NCI-H82 (cell line): ENCODE measurements at places on chromosomes 3 and 15.
A peak's percentile ranks its signal among the peaks of the same experiment; 100 is the strongest.

- no peak for DNase-seq
These were observed 128.2 kb downstream of the SOX2 start for GRCh38 chr3:181839916-181840297.

DNA sequence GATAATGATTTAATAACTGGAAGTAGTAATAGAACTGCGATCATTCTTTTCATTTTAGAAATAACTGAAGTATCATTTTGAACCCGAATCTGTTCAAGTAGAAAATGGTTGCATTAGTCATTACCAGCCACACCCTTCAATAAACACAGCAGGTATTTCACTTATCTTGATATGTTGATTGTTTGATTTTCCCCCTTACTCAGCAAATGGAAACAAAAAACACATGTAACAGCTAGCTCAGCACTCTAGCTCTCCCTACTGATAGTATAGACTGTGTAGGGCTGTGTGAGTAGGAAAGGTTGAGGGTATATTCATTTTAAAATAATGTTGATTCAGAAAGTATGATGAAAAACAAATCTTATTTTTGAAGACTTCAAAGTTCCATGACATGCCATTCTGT lies 1.1 kb upstream of the GPR149 start:
- no peak for DNase-seq

GRCh38 chr15:40846841-40847222 lies 3.0 kb downstream of the SPINT1 start:
- DNase-seq: no peak

- DNase-seq: peak; percentile 68
These were observed at the start of gene TMEM62 for GRCh38 chr15:43133430-43134156. TMEM62 (plus strand) TSS chr15:43133586; CDS start chr15:43133803, 217 bp downstream.

GRCh38 chr3:122661633-122662032 lies 19.0 kb upstream of the PARP14 start:
- no peak for DNase-seq

GRCh38 chr15:47812470-47812999 lies 95.2 kb downstream of the SEMA6D start:
- DNase-seq: no peak

DNA sequence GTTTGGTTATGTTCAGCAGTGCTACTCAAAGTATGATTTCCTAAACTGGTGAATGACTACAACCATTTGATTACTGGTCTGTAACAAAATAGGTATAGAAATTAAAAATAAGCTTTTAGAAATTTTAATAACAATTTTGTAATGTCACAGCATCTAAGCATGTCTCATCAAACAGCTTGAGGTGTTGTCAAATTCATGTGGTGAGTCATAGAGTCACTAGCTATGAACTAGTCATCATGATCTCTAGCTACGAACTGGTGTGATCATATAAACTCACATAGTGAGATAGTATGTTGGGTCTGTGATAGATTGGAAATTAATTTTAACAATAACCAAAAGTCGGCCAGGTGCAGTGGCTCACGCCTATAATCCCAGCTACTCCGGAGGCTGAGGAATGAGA lies 213.9 kb upstream of the RBMS3 start:
- DNase-seq: no peak

DNA sequence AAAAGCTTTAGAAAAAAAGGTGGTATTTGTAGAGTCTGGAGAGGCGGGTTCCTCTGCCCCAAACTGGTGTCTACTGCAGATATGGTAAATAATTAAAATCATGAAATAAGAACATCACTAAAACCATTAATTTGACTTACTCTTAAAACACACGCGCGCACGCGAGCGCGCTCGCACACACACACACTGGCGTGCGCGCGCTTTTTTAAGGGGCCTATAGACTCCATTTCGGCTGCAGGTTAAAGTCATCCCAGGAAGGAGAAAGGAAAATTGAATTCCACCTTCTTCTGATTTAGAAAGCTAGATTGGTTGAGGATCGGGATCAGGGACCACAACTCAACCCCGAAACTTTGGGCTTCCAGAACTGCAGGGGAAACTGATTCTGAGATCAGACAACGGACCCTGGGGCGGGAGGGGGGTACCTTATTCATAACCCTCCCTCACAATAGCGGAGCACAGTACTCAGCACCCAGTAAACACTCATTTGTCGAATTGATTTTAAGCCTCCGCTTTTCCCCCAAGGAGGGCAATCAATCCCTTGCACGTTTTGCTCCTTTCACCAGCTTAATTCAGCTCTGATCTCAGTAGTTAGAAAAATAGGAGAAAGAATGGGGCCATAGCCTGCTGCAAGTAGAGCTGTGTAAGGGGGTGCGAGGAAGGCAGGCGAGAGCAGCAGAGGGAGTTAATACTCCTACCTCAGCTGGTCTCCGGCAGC lies 509 bp upstream of the LRRC3B start:
- DNase-seq: peak; percentile 6

GRCh38 chr3:138638641-138639040 lies 30.1 kb downstream of the FAIM start:
- DNase-seq: no peak

DNA sequence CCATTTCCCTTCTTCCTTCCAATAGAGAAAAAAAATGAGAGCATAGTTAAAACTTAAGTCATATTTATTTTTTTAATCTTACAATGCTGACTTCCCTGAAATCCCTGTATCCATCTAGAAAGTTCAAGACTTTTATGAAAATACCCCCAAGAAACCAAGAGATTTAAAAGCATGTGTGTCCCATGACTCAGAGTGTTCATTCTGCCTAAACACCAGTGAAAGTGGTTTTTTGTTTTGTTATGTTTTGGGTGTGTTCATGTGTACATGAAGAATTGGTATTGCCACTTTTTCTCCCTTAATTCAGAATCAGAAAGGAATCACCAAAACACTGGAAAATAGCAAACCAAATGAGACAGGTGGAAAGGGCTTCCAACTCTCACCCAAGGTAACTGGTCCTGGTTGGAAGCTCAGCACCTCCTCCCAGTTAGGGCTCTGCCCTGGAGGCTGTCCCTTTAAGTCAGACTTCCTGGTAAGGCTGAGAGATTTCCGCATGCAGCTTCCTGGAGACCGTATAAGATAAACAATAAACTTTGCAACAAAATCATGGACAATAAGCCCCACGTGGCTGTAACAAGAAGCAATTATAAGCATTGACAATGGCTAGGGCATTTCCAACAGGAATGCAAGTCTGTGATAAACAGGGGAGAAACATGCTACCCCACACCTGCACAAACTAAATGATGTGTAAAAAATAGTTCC lies 121.9 kb upstream of the ARHGEF3 start:
- DNase-seq: no peak

DNA sequence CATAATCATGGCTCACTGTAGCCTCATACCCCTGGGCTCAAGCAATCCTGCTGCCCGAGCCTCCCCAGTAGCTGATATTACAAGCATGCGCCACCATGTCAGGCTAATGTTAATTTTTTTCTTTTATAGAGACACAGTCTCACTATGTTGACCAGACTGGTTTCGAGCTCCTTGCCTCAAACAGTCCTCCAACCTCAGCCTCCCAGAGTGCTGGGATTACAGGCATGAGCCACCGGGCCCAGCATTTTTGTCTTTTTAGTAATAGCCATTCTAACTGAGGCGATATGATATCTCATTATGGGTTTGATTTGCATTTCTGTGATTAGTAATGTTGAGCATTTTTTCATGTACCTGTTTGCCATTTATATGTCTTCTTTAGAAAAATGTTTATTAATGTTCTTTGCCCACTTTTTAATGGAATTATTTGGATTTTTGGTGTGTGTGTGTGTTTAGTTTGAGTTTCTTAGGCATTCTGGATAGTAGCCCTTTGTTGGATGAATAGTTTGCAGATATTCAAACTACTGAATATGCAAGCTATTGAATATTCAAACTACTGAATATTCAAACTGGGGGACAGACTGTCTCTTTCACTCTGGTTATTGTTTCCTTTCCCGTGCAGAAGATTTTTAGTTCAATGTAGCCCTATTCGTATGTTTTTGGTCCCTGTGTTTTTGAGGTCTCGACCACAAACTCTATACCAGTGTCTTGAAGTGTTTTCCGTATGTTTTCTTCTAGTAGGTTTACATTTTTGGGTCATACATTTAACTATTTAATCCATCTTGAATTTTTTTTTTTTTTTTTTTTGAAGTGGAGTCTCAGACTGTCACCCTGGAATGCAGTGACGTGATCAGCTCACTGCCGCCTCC lies 39.2 kb downstream of the CCDC66 start:
- no peak for DNase-seq

- no peak for DNase-seq
These were observed 56.2 kb downstream of the ARHGEF26 start for GRCh38 chr3:154177406-154177805.

GRCh38 chr3:149004622-149005021 lies 13.3 kb downstream of the GYG1 start:
- DNase-seq: peak; percentile 37

GRCh38 chr3:14194865-14195264 lies 16.2 kb downstream of the LSM3 start:
- no peak for DNase-seq

DNA sequence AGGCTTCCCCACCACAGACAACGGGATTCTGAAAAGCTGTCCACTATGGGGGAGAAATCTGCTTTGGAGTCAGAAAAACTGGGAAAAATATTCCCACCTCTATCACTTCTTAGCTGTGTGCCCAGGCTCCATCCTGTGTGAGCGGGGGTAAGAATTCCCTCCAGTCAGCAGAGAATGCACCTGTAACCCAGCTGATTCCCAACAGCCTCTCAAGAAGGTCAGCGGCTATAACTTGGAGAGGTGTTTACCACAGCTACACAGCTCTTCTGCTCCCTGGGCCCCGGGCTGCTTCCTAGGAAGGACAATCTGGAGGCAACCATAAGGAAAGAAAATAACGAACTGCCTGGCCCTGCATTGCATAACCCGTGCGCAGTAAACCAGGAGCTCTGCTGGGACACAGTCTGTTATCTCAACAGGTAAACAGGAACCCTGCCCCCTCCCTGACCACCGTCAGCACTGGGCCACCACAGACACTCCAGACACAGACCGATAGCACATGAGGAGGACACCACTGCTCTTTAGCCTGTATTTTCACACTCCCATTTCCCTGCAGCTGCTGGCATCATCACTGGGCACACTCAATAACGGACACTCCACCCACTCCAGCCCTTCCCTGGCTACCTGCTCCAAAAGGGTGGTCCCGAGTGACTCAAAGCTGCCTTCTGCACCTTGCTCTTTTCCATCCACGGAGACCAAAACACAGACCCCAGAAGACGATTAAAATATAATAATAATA lies 2.1 kb downstream of the RAB43 start:
- no peak for DNase-seq

DNA sequence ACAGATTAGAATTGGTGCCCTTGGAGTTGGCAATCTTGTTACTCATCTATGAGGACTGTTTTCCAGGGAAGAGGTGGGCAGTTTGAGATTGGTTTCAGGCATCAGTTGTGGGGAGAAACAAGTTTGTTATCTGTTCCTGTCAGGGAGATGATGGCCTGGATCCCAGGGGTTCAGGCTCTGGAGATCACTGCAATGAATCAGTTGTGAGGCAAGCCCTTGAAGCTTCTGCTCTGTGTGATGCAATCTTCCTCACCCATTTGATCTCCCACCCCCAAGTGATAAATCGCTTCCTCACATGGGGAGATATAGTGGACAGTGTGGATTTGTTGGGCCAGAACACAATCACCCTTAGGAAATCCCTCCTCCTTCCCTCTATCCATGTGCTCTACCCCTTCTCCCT lies 276.6 kb upstream of the LRTM1 start:
- DNase-seq: no peak
